Cortex of kidney (tissue), 1 donor: ENCODE measurements at places on chromosomes 7 and 10.

- no peak for DNase-seq
These were observed 23.9 kb downstream of the ST7 start for GRCh38 chr7:116977172-116977571.

GRCh38 chr10:77531441-77532001 lies 106.1 kb downstream of the KCNMA1 start:
- DNase-seq = no peak

DNA sequence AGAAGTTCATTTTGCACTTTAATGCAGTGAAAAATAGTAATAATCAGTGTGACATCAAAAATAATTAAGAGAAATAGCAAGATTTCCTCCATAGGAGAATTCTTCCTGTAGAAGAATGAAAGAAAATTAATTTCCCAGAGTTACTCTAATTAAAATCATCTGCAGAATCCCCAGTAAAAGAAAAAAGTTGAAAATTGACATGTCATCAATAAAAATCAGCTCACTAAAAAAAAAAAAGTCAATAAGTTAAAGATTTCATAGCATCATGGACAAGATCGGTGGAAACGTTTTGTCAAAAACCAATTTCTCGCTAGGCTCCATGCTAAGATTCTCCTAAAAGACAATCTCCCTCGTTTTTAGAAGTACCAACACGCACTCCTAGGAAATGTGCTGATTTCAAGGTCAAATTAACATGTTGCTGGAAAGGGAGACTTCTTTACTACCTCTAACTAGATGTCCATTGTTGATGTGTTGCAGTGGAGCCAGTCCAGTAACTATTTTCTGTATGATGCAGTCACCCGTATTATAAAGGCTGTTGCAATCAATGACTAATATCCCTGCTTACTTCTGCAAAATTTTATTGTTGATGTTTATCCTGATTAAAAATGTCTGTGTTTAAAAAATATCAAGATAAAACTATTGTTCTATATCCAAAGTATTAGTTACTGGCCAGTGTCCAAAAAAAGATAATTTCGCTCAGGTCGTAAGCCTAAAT lies 591.9 kb upstream of the MGMT start:
- DNase-seq = no peak

DNA sequence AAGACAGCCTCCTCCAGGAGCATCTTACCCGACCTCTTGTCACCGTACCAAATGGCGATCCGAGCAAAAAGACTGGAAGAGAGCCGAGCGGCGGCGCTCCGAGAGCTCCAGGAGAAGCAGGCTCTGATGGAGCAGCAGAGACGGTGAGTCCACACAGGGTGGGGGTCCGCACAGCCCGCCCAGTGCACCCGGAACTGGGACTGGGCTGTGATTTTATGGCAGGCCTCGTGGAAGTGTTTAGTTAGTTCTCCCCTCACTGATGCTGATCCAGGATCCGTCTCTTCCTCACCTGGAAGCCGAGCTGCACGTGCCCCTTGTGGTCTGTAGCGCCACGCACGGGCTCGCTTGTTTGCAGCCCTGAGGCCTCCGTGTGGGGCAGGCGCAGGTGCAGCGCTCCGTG lies 19.6 kb downstream of the LRRC27 start:
- DNase-seq = no peak

DNA sequence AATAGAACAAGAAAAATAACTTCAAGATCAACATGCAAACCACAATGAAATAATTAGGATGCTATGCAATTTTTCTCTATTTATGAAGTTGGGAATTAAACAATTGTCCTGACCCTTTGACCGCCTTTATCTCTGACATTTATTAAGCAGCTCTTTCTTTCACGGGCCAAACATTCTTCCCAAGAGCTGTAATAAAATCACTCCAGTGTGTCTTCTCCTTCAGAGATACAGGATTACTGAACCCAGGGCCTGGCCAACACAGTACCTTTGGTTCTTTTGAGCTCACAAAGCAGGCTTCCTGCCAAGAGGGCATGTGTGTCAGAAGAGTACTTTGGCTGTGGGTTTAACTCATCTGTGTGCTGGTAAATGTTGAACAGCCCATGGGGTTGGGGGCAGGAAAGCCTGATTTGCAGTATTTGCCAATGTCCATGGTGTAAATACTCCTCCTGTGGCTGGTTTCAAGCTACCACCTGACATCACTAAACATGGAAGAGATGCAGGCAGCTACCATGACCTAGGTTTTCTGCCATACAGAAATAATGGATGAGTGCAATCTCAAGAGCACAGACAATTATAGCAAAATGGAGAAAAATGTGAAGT lies 121.7 kb downstream of the FANK1 start:
- DNase-seq = no peak

DNA sequence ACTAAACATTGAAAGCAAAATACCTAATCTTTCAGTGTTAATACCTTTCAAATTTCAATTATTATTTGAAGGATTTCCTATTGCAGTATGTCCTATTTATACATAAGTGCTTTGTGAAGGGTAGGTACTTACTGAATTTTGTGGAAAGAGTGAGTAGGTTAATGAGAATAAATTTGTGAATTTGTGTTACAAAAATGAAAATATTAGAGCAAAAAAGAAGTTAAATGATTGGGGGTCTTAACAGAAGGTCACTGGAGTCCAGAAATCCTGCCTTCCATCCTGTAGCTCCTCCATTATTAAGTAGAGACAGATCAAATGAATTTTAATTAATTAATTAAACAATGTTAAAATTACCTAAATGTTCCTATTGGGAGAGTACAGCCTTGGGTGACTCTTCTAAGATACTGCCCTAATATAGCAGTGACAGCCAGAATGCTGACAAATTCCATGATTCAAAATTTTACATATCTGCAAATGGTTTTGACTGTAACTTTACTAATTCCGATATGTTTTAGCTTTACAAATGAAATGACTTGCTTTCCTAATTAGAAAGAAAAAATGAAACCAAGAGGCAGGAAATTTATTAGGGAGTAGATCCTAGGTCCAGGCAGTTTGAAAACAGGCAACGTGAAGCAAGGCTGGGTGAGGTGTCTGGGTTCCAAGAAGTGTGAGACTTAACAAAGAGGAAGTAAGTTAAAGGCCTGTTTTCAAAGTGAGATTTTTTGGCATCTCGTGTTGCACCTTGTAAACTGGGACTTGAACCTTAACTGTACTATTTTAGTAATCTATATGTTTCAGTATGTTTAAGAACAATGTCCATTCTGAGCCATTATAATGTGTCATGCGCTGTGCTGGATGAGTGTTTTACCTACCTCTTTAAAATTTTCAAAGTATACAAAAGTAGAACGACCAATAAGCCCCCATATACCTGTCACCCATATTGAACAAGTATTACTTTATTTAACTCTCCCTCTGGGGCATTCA lies 1.5 kb downstream of the PIK3CG start:
- DNase-seq = no peak

DNA sequence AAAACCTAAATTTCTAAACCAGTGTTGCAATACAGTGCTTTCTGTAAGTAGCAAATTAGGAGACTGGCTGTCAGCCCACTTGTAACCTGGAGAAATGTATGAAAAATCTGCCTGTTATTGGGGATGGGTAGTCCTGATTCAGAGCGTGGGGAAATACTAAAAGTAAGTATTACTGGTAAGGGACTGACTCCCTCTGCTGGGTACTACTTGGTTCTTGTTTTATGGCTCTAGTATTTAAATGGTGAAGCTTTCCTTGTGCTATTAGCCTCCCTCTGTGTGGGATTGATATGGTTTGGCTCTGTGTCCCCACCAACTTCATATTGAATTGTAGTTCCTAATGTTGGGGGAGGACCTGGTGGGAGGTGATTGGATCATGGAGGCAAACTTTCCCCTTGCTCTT lies 886.1 kb downstream of the SORCS1 start:
- no peak for DNase-seq

- no peak for DNase-seq
These were observed 14.9 kb upstream of the MXI1 start for GRCh38 chr10:110192552-110192951.

- DNase-seq = no peak
These were observed 435.2 kb upstream of the ETV1 start for GRCh38 chr7:14424675-14425074.

- no peak for DNase-seq
These were observed 76.6 kb downstream of the GLRX3 start for GRCh38 chr10:130212746-130213145.

DNA sequence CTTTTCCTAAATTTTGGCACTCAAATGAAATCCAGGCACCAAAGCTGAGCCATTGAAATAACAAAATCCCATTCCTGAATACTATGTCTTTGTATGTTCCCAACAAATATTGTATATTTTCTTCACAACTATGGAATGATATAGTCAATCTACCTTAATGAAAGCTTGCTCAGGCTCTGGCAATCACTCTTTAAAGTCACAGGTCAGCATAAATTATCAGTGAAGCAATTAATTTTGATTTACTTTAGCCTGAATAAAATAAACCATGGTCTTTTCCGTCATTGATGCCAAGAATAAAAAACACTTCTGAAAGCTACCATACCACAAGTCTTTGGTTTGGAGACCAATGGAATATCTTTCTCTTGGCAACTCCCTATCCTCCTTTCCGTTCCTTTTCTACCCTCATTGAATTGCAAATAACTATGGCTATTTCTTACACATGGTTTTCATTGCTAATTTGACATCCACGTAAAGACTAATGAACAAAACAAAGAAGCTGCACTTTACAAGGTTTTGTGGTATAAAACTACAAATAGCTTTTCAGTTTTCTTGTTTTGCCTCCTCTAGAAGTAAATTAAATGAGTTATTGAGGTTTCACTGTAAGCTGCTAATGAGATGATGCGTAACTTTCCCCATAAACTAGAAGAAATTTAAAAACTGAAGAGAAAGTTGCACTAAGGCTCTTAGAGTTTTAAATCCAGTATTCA lies 166.6 kb downstream of the TAX1BP1 start:
- no peak for DNase-seq

- no peak for DNase-seq
These were observed 65.6 kb upstream of the ADO start for GRCh38 chr10:62738916-62739315.

DNA sequence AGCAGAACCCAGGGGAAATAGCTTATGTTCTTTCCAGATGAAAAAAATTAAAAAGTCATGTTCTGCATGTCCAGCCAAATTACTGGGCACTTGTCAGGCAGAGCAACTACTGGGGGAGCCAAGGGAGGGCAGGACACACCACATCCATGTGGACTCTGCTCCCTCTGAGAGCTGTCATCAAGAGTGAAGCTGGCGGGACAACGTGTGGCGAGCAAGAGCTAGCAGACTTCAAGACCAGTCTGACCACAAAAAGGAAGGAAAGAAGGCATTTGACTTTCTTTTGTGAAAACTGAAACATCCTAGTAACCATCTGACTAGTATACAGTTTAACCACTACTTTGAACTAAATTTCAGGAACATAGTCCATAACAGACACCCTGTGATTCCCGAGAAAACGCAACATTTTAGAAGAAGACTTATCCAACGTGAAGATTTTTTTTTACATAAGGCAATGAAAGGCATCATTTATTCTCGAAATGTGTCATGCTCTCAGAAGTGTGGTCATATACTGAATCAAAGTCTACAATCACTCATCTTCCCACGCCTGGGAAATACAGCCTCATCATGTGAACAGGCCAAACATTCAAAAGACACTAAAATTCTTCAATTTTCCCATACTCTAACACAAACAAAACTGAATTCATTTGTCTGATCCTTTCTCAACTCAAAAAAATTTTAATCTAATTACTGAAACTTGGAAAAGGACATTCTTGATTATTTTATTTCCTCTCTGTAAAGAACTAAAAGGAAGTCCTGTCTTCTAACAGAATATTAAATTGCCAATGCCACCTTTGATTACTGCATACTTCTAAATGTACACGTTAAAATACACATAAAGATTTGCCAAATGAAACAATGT lies 15.5 kb downstream of the CYTH3 start:
- DNase-seq = no peak

GRCh38 chr7:151409667-151410404 lies at the start of gene WDR86:
TSS of gene WDR86 (minus strand) at chr7:151410038. CDS start at chr7:151409589, 449 bp downstream.
- DNase-seq = no peak

DNA sequence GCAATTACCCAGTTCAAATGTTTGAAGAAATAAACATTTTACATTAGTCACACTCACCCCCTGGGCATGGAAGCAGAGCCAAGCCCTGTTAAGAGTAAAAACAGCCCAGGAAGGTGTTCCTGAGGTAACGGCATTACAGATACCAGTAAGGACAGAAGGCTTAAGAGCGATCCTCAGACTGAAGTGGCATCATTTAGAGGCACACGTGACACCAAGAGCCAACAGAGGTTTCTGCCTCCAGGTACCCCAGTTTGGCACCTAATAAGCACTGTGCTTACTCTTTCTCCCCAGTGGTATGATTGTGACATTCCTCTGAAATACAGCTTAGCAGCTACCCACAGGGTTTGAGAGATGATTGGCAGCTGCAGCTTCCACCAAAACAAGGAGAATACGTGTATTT lies 17.2 kb downstream of the MMS19 start:
- no peak for DNase-seq

DNA sequence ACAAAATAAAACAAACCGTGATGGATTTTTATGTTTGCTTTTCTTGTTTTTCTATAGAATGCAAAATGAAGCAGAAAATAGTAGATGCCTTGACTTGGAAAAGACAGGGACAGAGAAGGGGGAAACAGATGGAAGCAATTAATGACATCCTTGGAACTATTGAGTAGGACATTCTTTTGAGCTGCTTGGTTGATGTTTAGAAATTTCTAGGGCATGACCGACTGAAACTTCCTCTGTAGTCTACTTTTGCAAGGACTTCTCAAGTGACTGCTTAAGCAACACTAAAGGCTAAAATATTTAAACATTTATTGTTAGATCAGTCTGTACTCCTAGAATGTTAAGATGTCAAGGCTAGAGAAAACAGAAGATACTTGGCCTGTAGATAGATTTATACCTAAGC lies 49.4 kb downstream of the VCL start:
- no peak for DNase-seq

DNA sequence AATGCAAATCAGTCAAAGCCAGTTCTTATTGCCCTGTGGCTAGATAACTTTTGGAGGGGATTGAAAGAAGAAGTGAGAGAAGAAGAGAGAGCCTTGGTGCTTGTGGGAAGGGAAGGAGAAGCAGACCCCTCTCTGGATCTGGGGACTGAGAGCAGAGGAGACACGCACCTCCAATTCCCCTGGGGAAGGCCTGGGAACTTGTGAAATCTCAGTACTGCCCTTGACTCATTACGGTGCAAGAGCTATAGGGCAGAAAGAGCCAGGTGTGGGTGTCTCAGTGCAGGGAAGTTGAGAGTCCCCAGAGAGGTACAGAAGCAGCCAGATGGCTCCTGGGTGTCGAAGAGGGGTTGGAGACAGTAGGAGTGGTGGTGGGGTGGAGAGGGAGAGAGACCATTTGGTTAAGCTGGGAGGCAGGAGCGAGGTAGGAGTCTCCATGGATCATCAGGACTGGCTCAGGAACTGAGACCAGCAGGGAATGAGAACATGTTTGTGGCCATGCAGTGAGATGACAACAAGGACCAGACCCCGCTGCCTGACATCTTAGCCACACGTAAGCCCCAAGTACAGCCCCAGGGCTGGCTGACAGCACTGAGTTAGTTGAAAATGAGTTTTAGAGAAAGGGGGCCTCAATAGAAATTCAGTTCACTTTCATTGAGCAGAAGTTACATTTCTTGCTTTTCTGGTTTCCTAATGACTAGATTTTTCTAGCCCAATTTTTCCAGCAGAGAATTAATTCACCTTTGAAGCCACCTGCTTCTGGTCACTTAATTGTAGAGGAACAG lies 238.2 kb downstream of the BUB3 start:
- DNase-seq = no peak
